ENCODE measurements at places on chromosomes 2 and 18.

DNA sequence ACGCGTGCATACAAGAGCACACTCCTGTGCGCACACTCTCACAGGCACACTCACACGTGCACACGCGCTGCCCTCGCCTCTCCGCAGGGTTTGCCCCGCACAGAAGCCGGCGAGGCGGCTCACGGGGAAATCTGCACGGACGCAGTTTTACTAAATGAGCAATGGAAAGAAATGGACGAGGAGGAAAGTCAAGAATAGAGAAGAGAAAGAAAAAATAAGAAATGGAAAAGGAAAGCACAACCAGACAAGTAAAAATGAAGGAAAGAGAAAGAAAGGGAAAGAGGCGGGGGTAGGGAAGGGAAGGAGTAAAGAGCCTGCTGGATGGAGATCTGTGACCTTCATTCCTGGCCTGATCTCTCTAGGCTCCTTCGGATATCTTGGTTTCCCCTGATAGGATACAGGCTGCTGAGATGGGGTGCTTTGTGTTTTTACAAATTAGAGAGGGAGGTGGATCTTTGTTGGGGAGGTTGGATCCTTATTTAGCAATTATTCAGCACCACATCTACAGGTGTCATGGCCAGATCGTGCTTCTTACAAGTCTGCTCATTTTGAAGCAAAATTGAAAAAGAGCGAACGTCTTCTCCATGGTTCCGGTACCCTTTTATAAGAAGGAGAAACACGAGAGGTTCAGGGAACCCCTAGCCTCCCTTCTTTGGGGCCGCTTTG, 693 bp upstream of the LRP2 start:
- no peak for DNase-seq

- no peak for DNase-seq
These were observed 41.9 kb downstream of the LPIN2 start for GRCh38 chr18:2970772-2971659.

DNA sequence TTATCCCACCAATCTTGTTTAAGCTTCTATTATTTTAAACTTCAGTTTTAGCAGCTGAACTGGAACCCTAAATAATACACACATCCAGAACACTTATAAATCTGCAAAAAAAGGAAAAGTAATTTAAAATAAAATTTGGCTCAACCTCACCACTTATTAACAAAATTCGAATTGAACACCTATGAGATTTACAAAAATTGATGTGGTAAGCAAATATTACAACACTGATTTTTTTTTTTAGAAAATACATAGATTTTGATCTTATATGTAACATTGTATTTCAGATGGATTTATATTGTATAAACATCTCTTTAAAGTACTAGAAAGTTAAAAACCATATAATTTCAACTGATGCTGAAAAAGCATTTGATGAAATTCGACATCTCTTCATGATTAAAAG, 81.3 kb upstream of the DYNAP start:
- DNase-seq: no peak

- DNase-seq: no peak
These were observed 151.0 kb upstream of the BCL2L11 start for GRCh38 chr2:110969696-110970095.

GRCh38 chr18:63137999-63138435, 181.6 kb downstream of the BCL2 start:
- no peak for DNase-seq

DNA sequence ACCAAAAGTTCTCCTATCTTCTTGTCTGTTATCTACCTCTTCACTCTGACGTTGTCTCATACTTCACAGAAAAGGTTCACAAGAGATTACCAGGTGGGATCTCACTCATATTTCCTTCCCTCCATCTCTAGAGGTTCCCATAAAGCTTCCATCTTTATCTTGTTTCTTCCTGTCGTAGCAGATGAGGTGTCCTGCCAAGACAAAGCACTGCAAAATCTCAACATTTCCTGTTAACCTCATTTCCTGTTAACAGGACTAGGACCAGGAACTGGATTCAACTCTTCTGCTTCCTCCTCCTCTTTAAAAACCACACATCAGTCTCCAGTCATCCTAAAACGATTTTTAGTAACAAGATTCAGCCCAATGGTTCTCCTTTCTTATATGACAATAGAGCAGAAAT, 512.8 kb upstream of the NRP2 start:
- no peak for DNase-seq

DNA sequence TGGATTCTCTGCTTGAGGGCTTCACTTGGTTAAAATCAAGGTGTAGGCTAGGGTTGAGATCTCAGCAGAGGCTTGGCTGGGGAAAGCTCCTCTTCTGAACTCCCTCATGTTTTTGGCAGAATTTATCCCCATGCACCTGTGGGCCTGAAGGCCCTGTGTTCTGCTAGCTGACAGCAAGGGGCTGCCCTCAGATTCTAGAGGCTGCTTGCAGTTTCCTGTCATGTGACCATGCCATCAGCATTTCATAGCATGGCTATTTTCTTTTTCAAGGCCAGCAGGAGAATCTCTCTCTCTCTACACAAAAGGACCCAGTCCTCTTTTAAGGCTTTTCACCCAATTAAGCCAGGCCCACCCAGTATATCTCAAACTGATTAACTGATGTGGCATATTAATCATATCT, 514.8 kb upstream of the HNMT start:
- no peak for DNase-seq

- no peak for DNase-seq
These were observed 36.7 kb upstream of the TTC39C start for GRCh38 chr18:23977719-23978483.

DNA sequence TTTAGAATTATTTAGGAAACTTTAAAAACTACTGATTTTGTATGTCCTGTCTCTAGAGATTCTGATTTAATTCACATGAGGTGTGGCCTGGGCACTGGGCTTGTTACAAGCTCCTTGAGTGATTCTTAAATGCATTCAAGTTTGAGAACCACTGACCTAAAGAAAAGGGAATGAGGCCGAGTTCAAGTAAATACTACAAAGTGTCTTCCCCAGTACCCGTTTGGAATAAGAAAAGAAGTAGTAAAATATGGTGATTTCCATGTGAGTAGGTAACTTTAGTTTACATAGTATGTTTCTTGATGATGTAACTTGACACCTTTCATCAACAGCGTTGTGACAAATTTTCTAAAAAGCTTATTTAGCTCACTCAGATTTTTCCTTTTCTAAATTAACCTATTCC, 1022.9 kb upstream of the NRXN1 start:
- no peak for DNase-seq

DNA sequence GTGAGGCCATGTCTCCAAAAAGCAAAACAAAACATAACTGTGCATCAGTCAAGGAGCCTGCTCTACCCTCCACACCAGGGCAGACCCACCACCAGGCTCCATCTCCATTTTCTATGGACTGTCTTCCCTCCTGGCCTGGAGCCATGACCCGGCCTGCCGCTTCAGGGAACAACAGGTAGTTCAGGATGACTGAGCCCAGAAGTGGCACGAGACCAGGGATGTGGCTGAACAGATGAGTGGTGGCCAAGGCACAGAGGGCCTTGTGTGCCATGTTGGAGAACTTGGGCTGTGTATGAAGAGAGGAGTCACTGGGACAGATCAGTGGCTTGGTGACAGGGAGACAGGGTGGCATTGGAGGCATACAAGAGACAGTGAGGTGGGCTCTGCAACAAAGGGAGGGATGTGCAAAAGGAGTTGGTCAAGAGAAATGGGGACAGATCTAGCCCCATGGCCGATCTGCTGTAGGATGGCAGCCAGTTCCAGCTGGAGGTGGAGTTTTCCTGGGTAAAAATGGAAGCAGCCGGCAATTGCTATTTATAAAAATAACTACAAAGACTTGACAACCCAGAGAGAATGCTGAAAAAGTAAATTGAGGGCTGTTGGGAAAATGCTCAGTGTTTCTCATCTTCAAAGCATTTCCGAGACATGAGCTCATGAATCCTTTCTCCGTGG, 35.0 kb downstream of the TMEM177 start:
- no peak for DNase-seq

DNA sequence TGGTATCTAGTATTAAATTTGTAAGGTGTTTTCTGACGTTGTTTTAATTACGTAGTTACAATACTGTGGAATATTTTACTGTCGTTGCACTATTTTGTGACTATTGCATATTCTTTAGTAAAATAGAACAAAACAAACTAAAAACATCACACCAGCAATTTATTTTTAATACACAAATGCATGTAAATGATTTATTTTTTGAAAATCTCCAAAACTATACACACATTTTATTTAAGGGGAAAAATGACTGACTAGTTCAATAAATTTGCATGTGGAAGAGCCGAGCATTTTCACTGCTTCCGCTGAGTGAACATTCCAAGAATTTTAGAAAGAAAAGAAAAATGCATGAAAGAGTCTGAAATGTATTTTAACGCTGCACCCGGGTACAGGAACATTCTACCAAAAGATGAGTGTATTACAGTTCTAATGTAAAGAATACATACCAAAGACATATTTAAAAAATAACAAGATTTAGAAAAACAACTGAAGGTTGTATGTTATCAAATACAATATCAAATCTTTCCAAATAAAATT, 257.7 kb downstream of the MEIS1 start:
- no peak for DNase-seq

DNA sequence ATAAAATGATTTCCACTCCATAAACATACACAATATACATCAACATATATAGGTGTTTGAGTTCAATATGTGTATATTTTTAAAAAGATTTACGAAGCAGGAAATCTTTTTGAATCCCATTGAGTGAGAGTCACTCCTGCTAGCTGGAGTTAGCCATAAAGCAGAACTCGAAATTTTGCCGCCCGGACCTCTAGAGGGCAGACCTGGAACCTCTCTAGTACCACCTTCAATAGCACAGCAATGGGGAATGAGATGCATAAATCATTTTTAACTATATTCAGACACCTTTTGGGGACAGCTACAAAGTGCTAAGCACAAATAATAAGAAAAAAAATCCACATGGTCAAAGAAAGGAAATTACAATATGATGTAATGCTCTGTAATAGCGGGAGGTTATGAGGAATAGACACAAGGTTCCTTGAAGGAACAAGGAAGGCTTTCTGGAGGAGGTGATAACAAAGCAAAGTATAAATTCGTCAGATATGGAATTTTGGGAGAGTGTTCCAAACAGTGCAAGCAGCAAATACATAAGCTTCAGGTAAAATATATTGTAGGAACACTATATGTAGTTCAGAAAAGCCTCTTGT, 533.4 kb downstream of the ERBB4 start:
- DNase-seq: no peak

GRCh38 chr2:114039677-114040076, 149.8 kb downstream of the ACTR3 start:
- no peak for DNase-seq

DNA sequence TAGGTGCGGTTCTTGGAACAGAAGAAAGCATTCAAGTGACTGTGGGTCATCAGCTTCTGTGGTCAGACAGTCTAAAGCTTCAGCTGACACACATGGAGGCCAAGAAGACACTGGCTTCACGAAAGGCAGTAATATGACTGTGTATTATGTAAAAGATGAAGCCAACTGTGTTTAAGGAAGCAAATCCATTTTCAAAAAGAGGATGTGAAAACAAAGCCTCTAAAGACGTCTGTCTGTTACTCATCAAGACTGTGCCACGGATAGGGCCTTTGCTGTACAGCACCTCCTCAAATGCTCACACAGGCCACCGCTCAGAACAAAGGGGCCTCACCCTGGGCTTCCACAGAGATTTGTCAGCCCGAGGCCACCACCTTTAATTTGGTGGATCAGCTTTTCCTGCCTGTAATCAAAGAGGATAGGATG, 21.1 kb upstream of the TMEM163 start:
- no peak for DNase-seq

DNA sequence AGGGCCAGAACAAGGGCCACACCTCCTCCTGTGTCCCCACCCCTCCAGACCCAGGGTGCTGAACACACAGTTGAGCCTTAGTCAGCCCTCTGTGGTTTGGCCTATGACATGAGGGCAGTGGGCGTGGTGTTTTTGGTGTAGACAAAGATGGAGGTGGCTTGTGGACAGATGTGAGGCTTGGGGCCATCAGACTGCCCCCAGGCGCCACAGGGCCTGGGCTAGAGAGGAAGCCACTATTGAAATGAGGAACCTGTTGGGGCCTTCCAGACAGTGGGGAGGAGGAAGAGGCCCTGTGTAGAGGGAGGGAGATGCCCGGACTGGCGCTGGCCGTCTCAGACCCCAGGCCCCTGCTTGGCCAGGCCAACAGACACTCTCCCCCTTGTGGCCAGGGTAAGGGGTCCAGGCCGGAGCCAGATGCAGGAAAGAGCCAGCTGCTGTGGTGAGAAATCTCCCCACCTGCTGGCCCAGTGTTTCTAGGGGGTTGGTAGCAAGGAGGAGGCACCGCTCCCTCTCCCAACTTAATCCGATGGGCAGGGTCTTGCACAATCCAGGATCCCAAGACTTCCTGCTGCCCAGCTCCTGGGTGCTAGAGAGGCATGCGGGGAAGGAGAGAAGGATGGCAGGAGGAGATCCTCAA, 53.8 kb downstream of the SMAD7 start:
- no peak for DNase-seq

- no peak for DNase-seq
These were observed 137.9 kb upstream of the ZC3H15 start for GRCh38 chr2:186348200-186348599.

- no peak for DNase-seq
These were observed 264.7 kb downstream of the MYCN start for GRCh38 chr2:16204886-16205620.

DNA sequence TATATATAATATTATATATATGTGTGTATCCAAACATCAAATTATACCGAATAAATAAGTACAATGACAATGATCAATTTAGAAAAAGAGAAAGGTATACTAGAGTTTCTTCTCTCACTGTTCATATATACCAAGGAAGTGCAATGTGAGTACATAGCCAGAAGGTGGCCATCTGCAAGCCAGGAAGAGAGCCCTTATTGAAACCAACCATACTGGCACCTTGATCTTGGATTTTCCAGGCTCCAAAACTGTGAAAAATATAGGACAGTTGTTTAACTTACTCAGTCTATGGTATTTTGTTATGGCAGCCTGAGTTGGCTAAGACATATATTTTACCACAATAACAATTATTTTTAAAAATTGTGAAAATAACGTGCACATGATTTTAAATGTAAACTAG, 1490.2 kb upstream of the SLC39A10 start:
- DNase-seq: no peak

DNA sequence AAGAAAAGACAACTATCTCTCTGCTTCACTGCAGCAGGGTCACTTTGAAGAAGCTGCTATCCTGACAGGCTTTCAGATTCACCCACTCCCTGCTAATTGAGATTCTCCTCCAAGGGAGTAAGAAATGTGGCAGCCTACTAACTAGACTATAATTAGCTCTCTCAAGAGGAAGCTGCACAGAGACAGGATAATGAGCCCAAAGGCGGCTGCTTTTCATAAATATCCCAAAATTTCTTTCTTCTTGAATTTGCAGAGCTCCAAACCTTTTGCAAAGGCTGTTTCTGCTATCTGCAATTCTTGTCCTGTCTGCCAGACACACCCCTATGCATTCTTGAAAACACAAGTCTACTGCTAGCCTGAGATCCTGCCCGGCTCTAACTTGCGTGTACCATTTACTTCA, 54.0 kb upstream of the RNU4ATAC start:
- no peak for DNase-seq

Data from mesothelial cell of epicardium (in vitro differentiated cells).